Osteoblast (primary cell): ENCODE measurements at places on chromosomes 7 and 10.

GRCh38 chr10:92010047-92010735 lies 86.6 kb downstream of the BTAF1 start:
- DNase-seq: no peak

- no peak for DNase-seq
Observed at GRCh38 chr7:322708-323111, 32.7 kb downstream of the FOXL3 start.

GRCh38 chr10:5105626-5106025 lies 11.4 kb downstream of the AKR1C3 start:
- DNase-seq: peak; percentile 9

- no peak for DNase-seq
Observed at GRCh38 chr10:48554656-48555055, 50.2 kb downstream of the ARHGAP22 start.

DNA sequence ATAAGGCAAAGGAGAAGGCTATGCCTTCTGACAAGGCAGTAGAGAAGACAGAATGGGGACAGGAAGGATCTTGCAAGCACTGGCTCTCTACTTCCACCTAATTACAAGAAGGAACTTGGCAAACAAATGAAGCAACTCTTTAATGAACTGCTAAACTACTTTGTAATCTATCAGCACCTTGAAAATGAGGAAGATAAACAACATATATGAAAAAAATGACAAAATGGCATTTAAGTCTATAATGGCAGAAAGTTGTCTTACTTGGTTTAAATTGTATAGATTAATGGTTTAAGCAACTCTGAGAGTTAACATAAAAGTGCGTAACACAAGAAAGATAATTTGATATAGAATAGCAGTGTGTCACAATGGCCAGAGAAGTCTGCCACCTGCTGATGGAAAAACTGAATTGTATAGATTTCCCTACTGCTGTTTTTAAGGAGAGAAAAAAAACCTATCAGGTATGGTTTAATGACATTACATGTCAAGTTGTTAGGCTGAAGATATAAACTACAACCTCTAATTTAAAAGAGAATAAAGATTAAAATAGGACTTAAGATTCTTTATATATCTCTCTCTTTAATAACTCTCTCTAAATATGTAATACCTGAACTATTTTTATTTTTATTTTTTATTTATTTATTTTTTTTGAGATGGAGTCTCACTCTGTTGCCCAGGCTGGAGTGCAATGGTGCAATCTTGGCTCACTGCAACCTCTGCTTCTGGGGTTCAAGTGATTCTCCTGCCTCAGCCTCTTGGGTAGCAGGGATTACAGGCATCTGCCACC lies 11.8 kb downstream of the NT5C3A start:
- peak; percentile 69 for DNase-seq

DNA sequence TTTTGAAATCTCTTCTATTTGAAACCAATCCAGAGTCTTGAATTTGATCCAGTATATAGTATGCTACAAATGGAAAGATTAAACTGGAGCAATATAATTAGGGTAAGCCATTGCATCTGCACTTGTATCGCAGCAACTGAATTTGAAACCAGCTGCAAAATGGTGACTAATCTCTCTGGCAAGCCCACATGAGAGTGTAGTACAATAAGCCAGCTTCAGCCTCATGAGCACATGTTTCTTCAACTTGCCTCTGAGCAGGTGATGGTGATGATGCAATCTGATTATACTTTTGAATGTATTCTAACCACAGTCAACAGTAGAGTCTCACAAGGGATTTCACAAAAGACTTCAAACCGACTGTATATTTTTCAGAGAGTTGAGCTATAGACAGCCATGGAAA lies 829 bp upstream of the RPA3 start:
- peak; percentile 93 for DNase-seq
